ENCODE measurements at places on chromosomes 13 and 19. TPM values are rescaled to one million over a fixed set of nuclear protein-coding genes. Genes with fewer than 3 reads are reported as not detected.

Gene ENOX1
- 1.5 TPM for total RNA-seq

Gene THAP8
- 0.54 TPM for total RNA-seq

Gene CEACAM7
- not detected for total RNA-seq

- no peak for DNase-seq
Observed at GRCh38 chr13:35499676-35500075, 23.2 kb upstream of the MAB21L1 start.

GRCh38 chr19:45446944-45447343 is 20.9 kb upstream of the FOSB start:
- no peak for DNase-seq
